ENCODE measurements at places on chromosomes 4 and X. TPM values are rescaled to one million over a fixed set of nuclear protein-coding genes. Genes with fewer than 3 reads are reported as not detected.
A peak's percentile ranks its signal among the peaks of the same experiment; 100 is the strongest.

GRCh38 chr4:36274158-36274557 lies 7.3 kb upstream of the DTHD1 start:
- H3K27ac ChIP-seq: no peak overlapping the region
- DNase-seq: peak; percentile 29
- H3K4me1 ChIP-seq: no peaks in the 10 kb centered on the region
- H3K36me3 ChIP-seq: no peaks in the 10 kb centered on the region

DNA sequence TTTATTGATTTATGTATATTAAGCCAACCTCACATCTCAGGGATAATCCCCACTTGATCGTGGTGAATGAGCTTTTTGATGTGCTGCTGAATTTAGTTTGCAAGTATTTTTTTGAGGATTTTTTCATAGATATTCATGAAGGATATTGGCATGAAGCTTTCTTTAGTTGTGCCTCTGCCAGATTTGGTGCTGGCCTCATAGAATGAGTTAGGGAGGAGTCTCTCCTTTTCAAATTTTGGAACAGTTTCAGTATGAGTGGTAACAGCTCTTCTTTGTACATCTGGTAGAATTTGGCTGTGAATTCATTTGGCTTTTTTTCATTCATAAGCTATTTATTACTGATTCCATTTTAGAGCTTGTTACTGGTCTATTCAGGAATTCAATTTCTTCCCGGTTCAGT lies 197.2 kb upstream of the NDST4 start:
- no peak for DNase-seq
- no peaks in the 10 kb centered on the region for H3K36me3 ChIP-seq

GRCh38 chrX:122268353-122268752 lies 915.7 kb upstream of the GRIA3 start:
- no peak overlapping the region for H3K27ac ChIP-seq
- DNase-seq: no peak
- H3K27me3 ChIP-seq: no peaks in the 10 kb centered on the region
- no peaks in the 10 kb centered on the region for H3K36me3 ChIP-seq
- H3K4me3 ChIP-seq: no peak overlapping the region
- no peaks in the 10 kb centered on the region for H3K4me1 ChIP-seq

- peak overlapping the region; percentile 91 for H3K27ac ChIP-seq
- peaks cover 59% of the 10 kb centered on the region for H3K4me1 ChIP-seq
- H3K27me3 ChIP-seq: no peaks in the 10 kb centered on the region
- DNase-seq: peak; percentile 67
- peaks cover 7% of the 10 kb centered on the region for H3K36me3 ChIP-seq
- H3K4me3 ChIP-seq: peak overlapping the region; percentile 27
Observed at GRCh38 chr4:57065730-57066482, 44.3 kb downstream of the IGFBP7 start.

- no peak overlapping the region for H3K4me3 ChIP-seq
- DNase-seq: no peak
- no peaks in the 10 kb centered on the region for H3K27me3 ChIP-seq
- no peaks in the 10 kb centered on the region for H3K4me1 ChIP-seq
- no peaks in the 10 kb centered on the region for H3K36me3 ChIP-seq
- H3K27ac ChIP-seq: no peak overlapping the region
Observed at GRCh38 chrX:152165033-152165743, 26.8 kb upstream of the MAGEA10 start.

DNA sequence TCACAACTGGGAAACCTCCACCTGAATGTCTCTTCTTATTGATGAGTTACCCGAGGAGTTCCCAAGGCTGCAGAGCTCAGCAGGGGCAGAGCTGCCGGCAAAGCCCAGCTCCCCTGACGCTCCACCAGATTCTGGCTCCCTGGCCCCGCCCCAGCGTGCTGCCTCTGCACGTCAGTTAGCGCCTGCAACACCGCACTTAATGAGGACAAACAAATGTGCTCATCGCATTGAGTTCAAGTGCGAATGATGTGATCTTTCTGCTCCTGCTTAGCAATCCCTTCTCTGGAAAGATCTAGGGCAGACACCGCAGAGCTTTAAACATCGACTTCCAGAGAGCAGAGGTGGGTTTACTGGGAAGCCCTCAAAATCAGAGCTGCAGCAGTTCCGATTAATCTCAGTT lies 55.5 kb upstream of the FBXW7 start:
- no peaks in the 10 kb centered on the region for H3K27me3 ChIP-seq
- no peaks in the 10 kb centered on the region for H3K36me3 ChIP-seq
- no peak overlapping the region for H3K4me3 ChIP-seq
- H3K4me1 ChIP-seq: peaks cover 13% of the 10 kb centered on the region
- DNase-seq: peak; percentile 47
- H3K27ac ChIP-seq: no peak overlapping the region

Gene RAB33A
- 1.7 TPM for total RNA-seq

Gene TEX11
- not detected for total RNA-seq

DNA sequence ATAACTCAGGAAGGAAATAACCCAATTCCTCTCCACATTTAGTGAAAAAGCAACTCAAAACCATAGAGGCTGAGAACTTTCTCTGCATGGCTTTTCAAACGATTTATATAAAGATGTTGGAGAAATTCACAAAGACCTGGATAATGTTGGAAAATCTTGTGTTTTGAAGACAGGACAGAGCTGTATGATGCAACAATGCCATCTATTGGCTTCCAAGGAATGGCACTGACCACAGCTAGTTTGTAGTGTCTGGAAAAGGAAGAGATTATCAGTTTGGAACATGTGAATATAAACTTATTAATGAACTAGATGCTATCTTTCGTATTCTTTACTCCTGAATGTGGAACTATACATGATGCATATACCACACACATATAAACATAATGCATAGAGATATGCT lies 503.6 kb downstream of the IL1RAPL1 start:
- peak; percentile 4 for DNase-seq
- no peaks in the 10 kb centered on the region for H3K27me3 ChIP-seq
- H3K27ac ChIP-seq: no peak overlapping the region
- H3K36me3 ChIP-seq: no peaks in the 10 kb centered on the region
- H3K4me1 ChIP-seq: no peaks in the 10 kb centered on the region

- H3K27ac ChIP-seq: no peak overlapping the region
- DNase-seq: peak; percentile 8
- no peaks in the 10 kb centered on the region for H3K27me3 ChIP-seq
- H3K4me1 ChIP-seq: no peaks in the 10 kb centered on the region
- H3K36me3 ChIP-seq: no peaks in the 10 kb centered on the region
Observed at GRCh38 chr4:88965053-88965452, 91.9 kb downstream of the FAM13A start.

DNA sequence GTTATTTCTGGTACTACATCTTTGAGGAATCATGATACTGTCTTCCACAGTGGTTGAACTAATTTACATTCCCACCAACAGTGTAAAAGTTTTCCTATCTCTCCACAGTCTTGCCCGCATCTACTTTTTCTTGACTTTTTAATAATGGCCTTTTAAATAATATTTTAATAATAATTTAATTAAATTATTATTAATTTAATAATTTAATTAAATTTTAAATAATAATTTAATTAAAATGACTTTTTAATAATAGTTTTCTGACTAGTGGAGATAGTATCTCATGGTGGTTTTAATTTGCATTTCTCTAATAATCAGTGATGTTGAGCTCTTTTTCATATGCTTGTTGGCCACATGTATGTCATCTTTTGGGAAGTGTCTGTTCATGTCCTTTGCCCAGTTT lies 1395.0 kb upstream of the ADGRL3 start:
- H3K27ac ChIP-seq: no peak overlapping the region
- no peak for DNase-seq
- H3K27me3 ChIP-seq: no peaks in the 10 kb centered on the region
- H3K4me1 ChIP-seq: no peaks in the 10 kb centered on the region
- H3K36me3 ChIP-seq: no peaks in the 10 kb centered on the region
- H3K4me3 ChIP-seq: no peak overlapping the region

Gene PRRG1
- 33.7 TPM for total RNA-seq

GRCh38 chrX:68832516-68833447 lies 4.0 kb downstream of the EFNB1 start:
- H3K36me3 ChIP-seq: no peaks in the 10 kb centered on the region
- no peaks in the 10 kb centered on the region for H3K27me3 ChIP-seq
- H3K4me1 ChIP-seq: peaks cover 20% of the 10 kb centered on the region
- no peak overlapping the region for H3K4me3 ChIP-seq
- no peak for DNase-seq

DNA sequence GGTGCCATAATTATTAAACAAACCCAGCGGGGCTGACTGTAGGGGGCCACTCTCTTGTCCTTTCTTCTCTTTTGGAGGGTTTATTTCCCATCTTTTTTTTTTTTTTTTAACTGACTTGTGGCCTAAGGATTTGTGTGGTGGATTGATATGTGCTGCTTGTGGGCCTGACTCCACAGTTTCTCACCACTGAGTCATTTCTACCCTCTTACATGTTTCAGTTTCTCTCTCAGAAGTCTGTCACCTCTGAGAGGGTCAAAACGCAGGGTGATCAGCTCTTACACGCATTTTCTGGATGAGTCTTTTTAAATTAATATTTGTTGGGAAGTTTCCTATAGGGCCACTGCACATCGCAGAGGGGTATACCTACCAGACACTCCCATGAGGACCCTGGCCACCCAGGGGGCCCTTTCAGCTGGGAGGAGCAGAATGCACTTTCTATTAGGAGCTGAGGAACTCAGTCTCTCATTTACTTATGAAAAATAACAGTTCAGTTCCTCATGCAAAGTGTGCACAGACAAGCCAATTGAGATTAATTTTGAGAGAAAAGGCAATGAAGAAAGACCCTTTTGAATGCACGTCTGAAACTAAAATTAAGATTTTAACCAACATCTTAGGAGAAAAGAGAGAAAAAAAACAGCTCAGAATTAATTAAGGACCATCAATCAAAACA lies 407.9 kb downstream of the TECRL start:
- no peaks in the 10 kb centered on the region for H3K4me1 ChIP-seq
- H3K36me3 ChIP-seq: no peaks in the 10 kb centered on the region
- no peak overlapping the region for H3K27ac ChIP-seq
- no peak overlapping the region for H3K4me3 ChIP-seq

GRCh38 chr4:111433441-111433840 lies 711.8 kb upstream of the FAM241A start:
- H3K36me3 ChIP-seq: no peaks in the 10 kb centered on the region
- no peak for DNase-seq
- H3K4me1 ChIP-seq: no peaks in the 10 kb centered on the region
- H3K27ac ChIP-seq: no peak overlapping the region
- H3K4me3 ChIP-seq: no peak overlapping the region

Gene PNMA6A
- total RNA-seq: 1.9 TPM

DNA sequence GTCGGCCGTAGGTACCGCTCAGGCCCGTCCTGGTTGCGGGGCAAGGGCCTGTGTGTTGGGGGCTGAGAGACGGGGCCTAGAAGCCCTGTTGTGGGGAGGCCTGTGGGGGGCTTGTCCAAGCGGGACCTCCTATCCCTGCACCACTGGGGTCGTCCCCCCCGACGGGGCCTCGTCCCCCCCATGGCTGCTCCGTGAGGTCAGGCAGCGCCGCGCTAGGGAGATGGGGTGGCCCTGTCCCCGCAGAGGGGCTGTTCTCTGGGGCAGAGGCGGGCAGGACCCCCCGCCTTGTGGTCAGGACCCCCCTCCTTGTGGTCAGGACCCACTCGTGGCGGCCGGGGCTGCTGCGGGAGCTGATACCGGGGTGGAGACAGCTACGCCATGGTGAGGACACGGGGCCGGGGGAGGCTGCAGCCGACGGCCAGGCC lies 12.1 kb upstream of the GTPBP6 start:
- no peak overlapping the region for H3K4me3 ChIP-seq
- no peaks in the 10 kb centered on the region for H3K36me3 ChIP-seq
- no peak for DNase-seq
- H3K4me1 ChIP-seq: peaks cover 8% of the 10 kb centered on the region
- H3K27ac ChIP-seq: no peak overlapping the region

- no peaks in the 10 kb centered on the region for H3K36me3 ChIP-seq
- DNase-seq: peak; percentile 45
- H3K4me3 ChIP-seq: no peak overlapping the region
- no peak overlapping the region for H3K27ac ChIP-seq
- no peaks in the 10 kb centered on the region for H3K27me3 ChIP-seq
- no peaks in the 10 kb centered on the region for H3K4me1 ChIP-seq
Observed at GRCh38 chr4:187171706-187172339, 448.2 kb upstream of the FAT1 start.

DNA sequence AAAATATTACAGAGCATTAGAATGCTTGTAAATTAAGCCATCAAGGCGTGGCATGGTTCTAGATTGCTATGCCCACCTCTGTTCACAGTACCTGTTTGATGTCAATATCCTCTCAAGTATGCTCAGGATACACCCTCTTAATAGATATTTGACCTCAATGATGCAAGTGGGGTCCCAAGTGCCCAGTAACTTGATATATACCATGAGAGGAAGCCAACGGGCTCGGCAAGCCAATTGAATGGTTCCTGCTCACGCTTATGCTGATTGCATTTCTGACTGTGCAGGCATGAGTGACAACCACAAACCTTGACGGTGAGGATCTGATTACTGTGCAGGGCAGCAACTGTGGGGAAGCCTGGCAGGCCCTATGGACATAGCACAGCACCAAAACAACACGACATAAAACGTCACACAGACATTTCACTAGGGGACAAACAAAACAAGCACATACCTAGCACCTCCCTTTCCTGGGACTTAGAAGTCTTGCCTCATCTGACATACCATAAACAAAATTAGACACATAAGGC lies 179.1 kb upstream of the ETNPPL start:
- DNase-seq: no peak
- H3K4me3 ChIP-seq: no peak overlapping the region
- H3K27me3 ChIP-seq: no peaks in the 10 kb centered on the region
- H3K4me1 ChIP-seq: no peaks in the 10 kb centered on the region
- H3K36me3 ChIP-seq: no peaks in the 10 kb centered on the region

Gene VCX3B
- not detected for total RNA-seq

- no peaks in the 10 kb centered on the region for H3K36me3 ChIP-seq
- H3K27me3 ChIP-seq: no peaks in the 10 kb centered on the region
- H3K27ac ChIP-seq: peak overlapping the region; percentile 19
- DNase-seq: no peak
Observed at GRCh38 chrX:39905946-39906345, 191.8 kb downstream of the BCOR start.

DNA sequence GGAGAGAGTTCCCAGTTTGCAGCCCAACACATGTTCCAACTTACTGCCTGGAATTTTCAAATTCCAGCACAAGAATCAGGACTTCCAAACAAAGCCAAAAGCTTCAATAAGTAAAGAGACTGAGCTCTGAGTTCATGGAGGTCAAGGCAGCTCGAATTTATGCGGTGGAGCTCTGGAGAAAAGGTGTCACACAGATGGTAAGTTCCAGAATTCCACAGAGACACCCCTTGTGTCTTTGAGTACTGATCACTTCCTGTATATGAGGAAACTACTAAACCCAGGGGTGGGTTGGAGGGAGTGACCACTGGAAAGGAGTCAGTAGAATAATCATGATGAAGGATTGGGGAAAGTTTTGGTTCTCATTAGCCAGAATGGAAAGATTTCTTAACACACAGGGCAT lies 118.5 kb upstream of the GUCY1A1 start:
- H3K36me3 ChIP-seq: no peaks in the 10 kb centered on the region
- H3K4me1 ChIP-seq: peaks cover 3% of the 10 kb centered on the region
- peak; percentile 20 for DNase-seq
- H3K4me3 ChIP-seq: no peak overlapping the region

Gene CXCL11
- total RNA-seq: 5.8 TPM

Data from astrocyte (in vitro differentiated cells and primary cell).